ENCODE measurements at places on chromosomes 5 and 9.

DNA sequence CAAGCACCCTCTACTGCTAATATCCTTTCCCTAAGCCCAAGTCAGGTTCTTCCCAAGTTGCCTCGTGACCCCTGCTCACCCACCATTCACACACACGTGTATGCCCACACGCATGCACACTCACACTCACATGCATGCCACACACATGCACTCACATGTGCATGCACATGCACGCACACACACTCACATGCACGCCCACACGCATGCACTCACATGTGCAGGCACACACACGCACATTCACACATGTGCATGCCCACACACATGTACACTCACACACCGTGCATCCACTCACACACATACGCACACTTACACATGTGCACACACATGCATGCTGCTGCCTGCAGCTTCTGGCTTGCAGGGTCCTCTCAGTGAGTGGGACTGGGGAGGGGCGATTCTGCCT, 62.9 kb upstream of the STXBP1 start:
- DNase-seq: no peak

DNA sequence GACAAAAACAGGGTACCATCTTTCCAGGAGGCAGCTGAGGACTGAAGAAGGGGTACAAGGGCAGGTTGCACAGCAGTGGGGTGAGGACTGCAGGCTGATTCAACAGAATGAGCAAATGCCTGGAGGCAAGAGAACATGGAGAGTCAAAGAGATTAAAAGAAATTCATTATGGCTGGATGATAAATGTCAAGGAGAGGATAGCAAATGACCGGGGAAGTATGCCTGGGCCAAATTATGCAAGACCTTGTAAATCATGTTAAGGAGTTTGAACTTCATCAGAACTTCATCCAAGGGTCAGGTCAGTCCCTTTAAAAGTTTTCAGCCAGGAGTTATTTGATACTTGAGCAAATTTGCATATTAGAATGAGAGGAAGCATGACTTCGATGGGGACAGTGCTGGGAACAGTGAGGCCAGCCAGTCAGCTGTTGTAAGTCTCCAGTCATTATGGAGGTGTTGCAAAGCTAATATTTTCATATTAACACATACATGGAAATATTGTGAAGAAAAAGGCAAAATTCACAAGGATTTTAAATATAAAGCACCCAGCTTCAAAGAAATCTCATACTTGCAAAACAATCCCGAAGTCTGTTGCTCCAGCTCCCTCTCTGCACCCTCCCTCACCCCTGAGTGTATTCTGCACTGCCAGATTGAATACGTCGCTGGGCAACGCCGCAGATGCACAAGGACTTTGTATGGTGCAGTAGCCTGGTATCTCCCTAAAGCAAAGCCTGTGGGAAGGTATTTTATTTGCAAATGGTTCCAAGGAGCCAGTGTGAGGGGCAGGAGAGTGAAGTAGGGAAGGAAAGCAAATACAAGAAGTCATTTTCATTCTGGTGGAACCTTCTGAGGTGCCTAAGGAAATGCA, 509.8 kb upstream of the TLE4 start:
- DNase-seq: no peak

DNA sequence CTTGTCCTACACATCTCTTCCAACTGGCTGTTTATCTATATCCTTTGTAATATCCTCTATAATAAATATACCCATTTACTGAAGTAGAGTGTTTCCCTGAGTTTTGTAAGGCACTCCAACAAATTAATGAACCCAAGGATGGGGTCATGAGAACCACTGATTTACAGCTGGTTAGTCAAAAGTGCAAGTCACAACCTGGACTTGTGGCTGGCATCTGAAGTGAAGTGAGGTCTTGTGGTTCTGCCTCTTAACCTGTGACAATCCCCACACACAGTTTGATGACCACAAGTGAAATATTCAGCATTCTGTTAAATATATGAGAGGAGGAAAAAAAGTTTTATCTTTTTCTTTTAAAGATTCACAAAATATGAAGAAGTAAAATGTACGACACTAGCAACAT, 126.1 kb downstream of the NR2F1-AS1 start:
- DNase-seq: no peak

DNA sequence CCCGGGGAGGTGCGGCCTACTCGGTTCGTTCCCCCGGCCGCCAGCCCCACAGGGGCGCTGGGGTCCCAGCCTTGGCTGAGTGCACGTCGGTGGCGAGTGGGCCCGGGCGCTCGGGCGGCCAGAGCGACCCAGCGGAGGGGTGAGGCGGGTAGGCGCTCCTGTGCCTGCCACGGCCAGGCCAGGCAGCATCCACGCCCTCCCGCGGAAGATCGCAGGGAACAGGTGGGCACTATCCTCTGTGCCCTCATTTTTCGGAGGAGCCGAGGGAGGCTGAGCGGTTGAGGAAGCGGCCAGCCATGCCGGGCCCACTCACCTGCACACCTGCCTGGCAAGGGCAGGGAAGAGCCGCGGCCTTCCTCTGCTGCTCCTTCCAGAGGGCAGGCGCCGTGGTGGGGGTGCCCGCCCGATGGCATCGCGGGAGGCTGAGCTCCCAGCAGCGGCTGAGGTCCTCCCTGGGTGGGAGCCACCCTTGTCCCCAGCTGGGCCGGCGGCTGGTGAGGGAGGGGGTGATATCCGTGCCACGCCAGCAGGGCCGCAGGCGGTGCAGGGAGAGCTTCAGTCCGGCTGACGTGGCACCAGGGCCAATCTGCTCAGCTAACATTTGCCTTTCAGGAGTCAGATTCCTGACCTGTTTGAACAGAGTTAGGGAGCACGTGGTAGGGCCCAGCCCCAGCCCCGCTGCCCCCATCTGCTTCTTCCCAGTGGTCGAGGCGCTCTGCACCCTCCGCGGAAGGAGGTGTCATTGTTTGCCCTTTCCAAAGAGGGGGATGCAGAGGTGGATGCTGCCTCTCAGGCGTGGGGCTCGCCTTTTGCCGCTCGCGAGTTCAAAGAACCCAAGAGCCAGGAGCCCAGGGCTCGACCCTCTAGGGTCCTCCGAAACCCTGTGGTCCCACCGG, 1.6 kb upstream of the SEC16A start:
- DNase-seq: no peak

DNA sequence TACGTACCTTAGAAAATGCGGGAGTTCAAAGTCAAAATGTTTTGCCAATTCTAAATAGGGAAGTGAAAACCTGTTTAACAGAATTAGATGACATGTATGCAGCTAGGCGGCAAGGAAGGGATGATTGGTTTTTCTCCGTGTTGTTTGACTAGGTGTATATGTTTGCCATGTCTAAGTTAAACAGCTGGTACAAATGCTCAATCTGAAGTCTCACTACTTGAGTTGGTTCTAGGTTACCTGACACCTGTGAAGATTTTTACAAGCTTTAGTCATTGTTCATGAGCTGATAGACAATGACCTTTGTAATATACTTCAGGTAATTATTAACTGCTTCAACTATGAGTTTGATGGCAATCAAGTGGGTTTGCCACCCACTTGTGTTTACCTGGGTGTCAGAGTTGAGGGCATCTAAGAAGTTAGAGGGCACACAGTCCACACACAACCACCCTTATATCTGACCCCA, 74.3 kb downstream of the SLC44A1 start:
- DNase-seq: no peak

- no peak for DNase-seq
Measured at GRCh38 chr9:113787871-113788270, 88.2 kb upstream of the ZNF618 start.

DNA sequence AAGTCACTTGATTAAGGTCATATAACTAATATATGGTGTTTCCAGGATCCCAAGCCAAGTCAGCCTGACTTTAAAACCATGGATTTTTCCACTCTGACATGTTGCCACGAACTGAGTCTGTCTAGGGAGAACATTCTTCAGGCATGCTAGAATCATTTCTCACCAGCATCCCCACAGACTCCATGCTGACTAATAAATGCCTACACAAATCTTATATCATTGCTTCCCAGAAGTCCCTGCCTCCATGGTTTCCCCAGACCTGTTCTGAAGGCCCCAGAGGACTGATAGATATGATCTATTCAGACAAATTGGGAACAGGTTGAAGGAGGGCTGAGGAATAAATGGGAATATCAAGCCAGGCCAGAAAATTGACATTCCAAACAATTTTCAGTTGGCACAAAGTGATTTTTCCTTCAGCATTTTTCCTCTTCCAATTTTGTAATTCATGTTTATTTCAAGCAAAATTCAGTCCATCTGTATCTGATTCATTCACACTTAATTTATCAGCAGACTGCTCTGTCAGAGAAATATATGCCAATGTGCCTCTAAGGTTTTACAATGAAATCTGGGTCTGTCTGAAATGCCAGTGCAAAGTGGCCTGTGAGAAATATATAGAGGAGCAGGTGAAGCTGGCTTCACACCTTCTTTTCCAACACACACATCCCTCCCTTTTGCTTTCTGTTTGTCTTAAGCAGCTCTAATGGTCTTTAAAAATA, 413.6 kb upstream of the TNC start:
- DNase-seq: no peak

GRCh38 chr5:72692651-72693442, 123.6 kb upstream of the TNPO1 start:
- no peak for DNase-seq

DNA sequence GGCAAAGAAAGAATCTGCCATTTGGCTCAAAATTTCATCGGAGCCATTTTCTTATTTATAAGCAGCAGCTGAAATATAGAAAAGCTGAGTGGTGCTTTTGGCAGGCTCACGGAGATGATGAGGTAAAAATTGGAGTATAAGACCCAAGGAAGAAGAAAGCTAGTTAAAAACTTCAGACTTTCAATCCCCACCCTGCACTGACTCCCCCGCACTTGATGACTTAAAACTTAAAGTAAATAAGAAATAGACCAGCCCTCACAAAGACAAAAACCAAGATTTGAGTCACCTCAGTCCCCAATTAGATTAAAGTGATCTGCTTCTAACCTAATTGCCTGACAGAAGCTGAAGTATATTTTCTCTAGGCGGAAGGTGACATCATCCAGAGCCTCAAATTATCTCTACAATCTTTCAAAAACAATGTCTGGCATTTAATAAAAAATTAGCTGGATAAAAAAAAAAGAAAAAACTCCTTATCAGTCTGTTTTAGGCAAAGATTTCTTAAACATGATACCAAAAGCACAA, 124.0 kb upstream of the PJA2 start:
- peak; percentile 28 for DNase-seq

GRCh38 chr5:68464424-68464823, 248.9 kb downstream of the PIK3R1 start:
- no peak for DNase-seq

DNA sequence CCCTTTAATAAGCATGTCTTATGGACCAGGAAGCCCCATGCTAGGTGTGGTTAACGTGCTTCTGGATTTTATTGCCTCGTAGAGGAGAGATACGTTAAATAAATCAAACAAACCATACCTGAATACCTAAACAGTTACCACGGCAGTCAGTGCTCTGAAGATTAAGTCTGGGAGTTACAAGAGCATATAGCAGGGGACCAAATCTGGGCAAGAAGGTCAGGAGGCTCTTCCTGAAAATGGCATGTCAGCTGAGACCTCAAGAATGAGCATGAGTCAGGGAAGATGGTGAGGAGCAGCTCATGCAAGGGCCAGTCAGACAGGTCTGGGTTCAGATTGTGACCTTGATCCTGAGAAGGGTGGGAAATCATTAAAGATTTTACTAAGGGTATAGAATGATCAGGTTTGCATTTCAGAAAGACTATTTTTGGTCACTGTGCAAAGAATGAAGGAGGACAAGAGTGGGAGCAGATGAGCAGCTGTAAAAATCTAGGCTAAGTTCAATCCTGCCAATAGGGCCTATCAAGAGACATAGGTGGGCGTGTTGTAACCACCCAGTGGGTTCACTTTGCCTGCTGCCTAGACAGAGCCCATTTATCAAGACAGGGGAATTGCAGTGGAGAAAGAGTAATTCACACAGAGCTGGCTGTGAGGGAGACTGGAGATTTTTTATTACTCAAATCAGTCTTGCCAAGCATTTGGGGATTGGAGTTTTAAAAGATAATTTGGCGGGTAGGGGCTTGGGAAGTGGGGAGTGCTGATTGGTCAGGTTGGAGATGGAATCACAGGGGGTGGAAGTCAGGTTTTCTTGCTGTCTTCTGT, 4.8 kb upstream of the ZNF366 start:
- DNase-seq: peak; percentile 52

- DNase-seq: peak; percentile 28
Measured at GRCh38 chr9:69131682-69132081, 42.4 kb upstream of the TJP2 start.

DNA sequence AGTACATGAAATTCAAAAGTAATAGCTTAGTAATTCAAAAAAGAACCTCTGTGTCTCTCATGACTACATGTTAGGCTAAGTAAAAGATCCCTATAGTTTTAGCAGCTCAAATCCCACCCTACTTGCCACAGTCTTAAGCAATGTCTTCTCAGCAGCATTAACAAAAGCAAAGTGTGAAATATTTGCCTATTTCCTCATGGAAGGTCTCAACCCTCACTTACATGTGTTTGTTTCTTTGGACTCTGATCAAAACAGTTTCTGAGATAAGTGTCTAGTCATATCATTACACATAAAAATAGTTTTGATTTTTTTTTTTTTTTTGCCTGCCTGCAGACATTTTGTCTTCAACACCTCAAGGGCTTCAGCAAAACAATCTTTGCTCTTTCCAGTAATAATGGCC, 310.5 kb downstream of the CETN3 start:
- no peak for DNase-seq

DNA sequence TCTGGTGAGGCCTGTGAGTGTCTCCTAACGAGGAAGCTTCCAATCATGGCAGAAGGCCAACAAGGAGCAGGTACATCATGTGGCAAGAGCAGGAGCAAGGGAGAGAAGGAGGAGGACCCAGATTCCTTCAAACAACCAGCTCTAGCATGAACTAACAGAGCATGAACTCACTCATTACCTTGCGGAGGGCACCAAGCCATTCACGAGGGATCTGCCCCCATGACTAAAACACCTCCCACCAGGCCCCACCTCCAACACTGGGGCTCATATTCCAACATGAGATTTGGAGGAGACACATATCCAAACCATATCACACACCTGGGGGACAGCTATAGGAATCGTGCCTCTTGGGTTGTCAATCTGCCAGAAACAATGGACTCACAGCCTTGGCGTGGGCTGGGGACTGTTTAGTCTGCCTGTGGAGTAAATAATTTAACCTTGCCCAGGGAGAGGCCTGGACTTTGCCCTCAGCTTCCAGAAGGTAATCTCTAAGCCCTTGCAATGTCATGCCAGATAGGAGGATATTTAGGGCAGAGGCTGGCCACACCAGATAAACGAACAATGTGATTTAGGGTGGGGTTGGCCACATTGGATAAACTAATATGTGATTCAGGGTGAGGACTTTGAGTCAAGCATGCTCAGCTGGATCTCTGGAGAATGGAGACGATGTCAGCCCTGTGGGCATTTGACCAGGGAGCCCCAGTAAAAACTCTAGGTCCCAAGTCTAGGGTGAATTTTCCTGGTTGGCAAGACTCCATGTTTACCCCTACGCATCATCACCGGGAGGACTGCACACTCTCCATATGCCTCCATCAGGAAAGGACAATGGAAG, 13.6 kb upstream of the VDAC1 start:
- no peak for DNase-seq

DNA sequence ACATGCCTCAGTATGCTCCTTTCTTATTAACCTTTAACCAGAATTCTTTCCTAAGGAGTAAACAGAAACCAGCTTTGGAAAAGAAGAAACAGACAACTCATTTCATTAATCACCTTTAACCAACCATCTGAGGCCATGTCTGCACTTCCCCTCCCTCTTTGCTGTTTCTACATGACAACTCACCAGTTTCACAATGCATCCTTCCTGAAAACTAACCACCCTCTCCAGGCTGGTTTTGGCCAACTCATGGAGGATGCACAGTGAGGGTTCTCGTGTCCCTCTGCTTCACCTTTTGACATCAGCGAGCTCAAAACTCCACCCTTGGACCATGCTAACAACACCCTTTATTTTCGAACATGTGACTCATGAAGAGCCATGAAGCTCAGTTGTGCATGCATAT, 244.1 kb downstream of the ELAVL2 start:
- DNase-seq: no peak

GRCh38 chr9:5492965-5493678, 17.2 kb upstream of the PDCD1LG2 start:
- DNase-seq: no peak
